MCF 10A (cell line): ENCODE measurements at places on chromosomes 16 and 17. TPM values are rescaled to one million over a fixed set of nuclear protein-coding genes. Genes with fewer than 3 reads are reported as not detected.

DNA sequence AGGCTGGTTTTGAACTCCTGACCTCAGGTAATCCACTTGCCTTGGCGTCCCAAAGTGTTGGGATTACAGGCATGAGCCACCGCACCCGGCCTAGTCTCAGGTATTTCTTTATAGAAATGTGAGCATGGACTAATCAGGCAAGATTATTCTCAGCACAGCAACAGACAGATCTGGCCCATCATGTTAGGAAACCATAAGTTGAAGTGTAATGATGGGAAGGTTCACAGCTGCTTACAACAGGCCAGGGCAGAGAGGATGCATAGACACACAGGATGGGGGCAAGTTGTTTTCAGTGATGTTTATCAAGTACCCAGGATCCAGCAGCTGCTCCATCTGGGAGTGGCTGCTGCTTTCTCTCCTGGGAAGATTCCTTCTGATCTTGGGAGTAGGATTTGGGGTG lies 16.6 kb upstream of the NOS2 start:
- DNase-seq, result no peak

GRCh38 chr16:77897831-77898605 lies 109.7 kb downstream of the VAT1L start:
- DNase-seq, result no peak

DNA sequence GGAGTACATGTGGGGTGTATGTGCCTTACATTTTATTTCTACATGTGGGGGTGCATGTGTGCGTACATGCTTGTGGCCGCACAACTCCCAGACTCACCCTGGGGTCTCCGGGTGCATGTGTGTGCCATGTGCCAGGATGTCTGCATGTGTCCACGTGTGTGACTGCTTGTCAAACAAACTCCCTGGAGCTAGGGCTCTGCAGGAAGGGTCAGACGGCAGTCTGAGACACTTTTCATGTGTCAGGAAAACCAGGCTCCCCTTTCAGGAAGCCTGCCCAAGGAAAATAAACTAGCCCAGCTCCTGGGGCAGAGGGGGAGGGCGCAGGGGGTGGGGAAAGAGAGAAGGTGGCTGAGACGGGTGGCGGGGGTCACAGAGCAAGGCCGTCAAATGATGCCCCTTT lies 44.7 kb downstream of the FZD2 start:
- DNase-seq, result no peak

GRCh38 chr17:36889770-36890349 lies 47.4 kb upstream of the LHX1 start:
- DNase-seq, result no peak

DNA sequence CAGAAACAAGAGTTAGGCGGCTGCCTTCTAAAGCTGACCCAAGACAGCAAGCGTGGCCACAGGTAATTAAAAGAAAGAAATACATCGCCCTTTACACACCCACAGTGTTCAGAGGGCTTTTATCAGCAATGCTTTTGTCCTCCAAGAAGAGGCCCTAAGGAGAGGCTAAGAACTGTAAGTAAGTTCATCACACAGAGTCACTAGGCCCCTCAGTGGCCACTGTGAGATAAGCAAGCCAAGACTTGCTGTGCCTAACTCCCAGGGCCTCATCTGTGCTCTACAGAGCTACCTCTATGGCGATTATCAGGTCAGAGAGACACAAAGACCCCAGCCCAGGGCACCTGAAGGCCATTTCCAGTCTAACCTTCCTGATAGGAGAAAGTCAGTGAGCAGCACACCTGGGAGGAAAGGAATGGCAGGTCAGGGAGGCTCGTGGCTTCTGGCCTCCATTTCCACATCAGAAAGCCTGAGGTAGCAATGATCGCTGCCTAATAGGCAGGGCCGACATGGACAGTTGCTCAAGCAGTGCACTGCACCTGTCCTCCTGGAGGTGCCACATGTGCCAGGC lies 545.2 kb upstream of the CDH11 start:
- peak; percentile 46 for DNase-seq

DNA sequence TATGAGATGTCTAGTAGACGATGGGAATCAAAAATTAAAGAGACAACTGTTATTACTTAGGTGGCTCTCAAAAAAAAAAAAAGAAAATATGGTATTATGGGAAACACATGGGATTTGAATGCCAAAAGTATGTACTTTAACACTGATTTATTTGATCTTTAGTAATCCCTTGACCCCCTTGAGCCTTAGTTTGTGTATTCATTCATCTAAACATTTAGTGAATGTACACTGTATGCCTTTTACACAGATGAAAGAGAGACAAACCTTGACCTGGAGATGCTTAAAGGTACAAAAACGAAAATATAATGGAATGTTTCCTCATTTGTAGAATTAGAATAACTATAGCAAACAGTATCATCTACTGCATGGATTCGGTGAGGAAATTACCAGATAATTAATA lies 38.6 kb upstream of the NETO2 start:
- DNase-seq, result no peak

- no peak for DNase-seq
Observed at GRCh38 chr17:45824901-45825492, 19.7 kb upstream of the SPPL2C start.

GRCh38 chr17:31534223-31534888 lies 142.9 kb downstream of the RAB11FIP4 start:
- DNase-seq, result peak; percentile 6

- DNase-seq, result no peak
Observed at GRCh38 chr16:11076259-11077018, 132.1 kb downstream of the CLEC16A start.

GRCh38 chr16:89646906-89647305 lies 10.6 kb downstream of the CHMP1A start:
- DNase-seq, result peak; percentile 38

DNA sequence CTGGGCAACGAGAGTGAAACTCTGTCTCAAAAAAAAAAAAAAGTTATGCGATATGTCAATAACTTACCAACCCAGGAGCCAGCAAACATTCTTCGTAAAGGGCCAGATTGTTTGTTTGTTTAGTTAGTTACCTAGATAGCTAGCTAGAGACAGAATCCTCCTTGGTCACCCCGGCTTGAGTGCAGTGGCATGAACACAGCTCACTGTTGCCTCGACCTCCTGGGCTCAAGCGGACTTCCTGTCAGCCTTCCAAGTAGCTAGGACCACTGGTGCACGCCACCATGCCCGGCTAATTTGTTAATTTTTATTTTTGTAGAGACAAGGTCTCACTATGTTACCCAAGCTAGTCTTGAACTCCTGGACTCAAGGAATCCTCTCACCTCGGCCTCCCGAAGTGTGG lies 113.0 kb downstream of the LITAF start:
- DNase-seq, result no peak

GRCh38 chr16:52254746-52255145 lies 292.2 kb downstream of the TOX3 start:
- peak; percentile 31 for DNase-seq

- peak; percentile 47 for DNase-seq
Observed at GRCh38 chr16:22240023-22240710, 34.1 kb downstream of the EEF2K start.

DNA sequence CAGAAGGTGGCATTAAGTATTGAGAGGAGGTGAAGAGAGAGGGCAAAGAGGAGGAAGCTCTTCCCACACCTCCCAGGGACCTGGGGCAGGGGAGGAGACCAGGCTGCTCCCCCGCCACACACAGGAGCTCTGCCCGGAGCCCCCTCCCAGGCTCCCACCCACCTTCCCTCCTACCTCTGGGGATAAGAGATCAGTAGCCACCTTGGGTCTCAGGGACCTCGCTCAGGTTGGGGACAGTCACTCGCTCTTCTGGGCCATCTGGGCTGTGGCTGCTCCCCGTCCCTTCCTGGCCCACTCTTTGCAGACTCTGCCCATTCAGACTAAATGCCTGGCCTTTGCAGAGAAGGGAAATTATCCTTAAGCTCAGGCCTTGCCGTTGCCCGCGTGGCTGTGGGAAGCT lies 14.9 kb upstream of the C16orf74 start:
- DNase-seq, result no peak

- no peak for DNase-seq
Observed at GRCh38 chr17:30347488-30347887, 13.6 kb upstream of the TMIGD1 start.

DNA sequence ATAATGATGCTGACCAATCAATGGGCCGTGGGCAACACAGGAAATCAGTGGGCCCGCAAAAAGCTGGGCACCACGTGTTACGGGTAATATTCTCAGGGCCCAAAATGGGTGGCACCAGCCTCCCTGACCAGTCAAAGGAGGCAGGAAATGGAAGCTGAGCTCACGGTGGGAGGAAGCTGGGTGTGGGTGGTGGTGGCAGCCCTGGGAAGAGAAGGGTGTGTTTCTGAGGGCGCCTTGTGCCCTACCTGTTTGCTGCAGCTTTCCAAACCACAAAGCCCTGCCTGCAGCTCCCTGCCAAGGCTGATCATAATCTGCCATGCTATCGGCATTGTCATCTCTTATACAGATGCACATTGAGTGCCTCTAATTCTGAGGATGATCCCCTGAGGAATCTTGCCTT lies 457.9 kb downstream of the SLC39A11 start:
- DNase-seq, result peak; percentile 35

- peak; percentile 75 for DNase-seq
Observed at GRCh38 chr17:42623732-42624596, 14.5 kb downstream of the TUBG1 start.

The NUTF2 gene
- 133 TPM in 2 replicates for total RNA-seq

The CES1 gene
- not detected in 2 replicates for total RNA-seq

The SOX8 gene
- total RNA-seq, result not detected in 2 replicates

The FAM117A gene
- total RNA-seq, result 2.0 and 5.0 TPM in 2 replicates

The HEXIM1 gene
- 22.5 and 26.7 TPM in 2 replicates for total RNA-seq

The PRR11 gene
- 35.7 and 48.5 TPM in 2 replicates for total RNA-seq
